ENCODE measurements at places on chromosomes 2 and 18.
A peak's percentile ranks its signal among the peaks of the same experiment; 100 is the strongest.

GRCh38 chr2:46318579-46319460 lies 21.6 kb downstream of the EPAS1 start:
- DNase-seq = no peak

- no peak for DNase-seq
Observed at GRCh38 chr18:45004546-45005080, 323.9 kb downstream of the SETBP1 start.

GRCh38 chr2:234679741-234680687 lies 183.1 kb upstream of the ARL4C start:
- DNase-seq = peak; percentile 77

- no peak for DNase-seq
Observed at GRCh38 chr2:145841973-145842372, 1322.1 kb upstream of the ZEB2 start.

DNA sequence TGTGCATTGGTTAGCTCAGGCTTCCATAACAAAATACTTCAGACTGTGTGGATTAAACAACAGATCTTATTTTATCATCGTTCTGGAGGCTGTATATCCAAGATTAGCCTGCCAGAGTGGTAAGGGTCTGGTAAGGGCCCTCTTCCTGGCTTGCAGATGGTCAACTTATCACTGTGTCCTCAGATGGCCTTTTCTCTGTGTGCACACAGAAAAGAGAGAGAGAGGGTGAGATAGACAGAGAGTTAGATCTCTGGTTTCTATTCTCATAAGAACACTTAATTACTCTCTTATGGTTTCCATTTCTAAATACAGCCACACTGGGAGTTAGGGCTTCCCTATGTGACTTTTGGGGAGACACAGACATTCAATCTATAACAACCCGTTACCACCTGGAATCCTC lies 1003.5 kb downstream of the TSN start:
- DNase-seq = no peak

GRCh38 chr2:201357221-201357620 lies at the start of gene FLACC1:
FLACC1 (minus strand) TSS chr2:201357345; CDS start chr2:201351404, 5,941 bp downstream.
- no peak for DNase-seq

DNA sequence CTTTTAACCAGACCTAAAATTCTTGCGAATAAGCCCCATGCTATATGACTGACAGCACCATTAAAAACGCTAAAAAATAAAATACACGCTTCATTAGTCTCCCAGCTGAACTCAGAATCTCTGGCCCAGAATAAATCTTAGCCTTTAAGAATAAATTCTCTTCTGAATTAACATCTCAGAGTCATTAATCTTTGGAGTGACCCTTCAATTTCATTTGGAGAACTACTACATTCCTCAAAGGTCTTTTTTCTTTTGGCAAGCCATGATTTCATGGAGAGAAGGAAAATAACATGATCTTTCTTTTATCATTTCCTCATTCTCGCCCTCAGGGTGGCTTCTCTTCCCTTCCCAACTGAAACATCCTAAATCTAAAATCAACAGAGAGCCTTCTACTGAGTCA lies 259.0 kb downstream of the AFF3 start:
- no peak for DNase-seq

GRCh38 chr18:63963615-63964256 lies 6.1 kb upstream of the SERPINB8 start:
- peak; percentile 33 for DNase-seq

DNA sequence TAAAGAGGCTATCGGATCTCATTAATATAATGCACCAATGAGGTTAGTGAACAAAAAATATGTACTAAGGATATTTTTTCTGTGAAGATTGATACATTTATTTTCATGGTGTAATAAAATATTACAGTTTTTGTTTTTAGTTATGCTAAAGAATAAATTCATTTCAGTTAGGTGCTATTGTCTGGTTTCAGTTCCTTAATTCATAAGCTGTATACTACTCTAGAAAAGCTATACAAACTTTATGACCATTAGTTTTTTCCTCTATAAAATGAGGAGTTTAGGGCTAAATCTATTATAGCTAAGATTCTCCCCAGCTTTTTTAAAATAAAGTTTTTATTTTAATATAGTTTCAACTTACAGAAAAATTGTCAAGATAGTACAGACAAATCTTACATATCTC lies 1311.7 kb upstream of the NXPH2 start:
- no peak for DNase-seq

DNA sequence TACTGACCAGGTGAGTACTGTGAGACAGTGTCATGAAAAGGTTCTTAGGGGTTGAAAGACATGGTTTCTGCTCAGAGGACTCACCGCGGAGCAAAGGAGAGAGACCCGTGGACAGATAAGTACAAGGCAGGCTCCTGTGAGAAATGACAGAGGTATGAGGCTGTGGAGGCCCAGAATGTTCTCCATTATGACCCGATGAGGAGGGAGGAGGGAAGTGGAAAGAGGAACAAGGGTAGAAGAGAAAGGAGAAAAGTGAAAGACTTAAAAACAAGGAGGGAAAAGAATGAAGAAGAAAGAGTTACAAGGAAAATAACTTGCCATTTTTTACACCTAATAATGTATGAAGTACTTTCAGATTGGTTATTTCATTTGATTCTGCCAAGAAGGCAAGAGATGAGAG lies 29.8 kb downstream of the MAPRE3 start:
- DNase-seq = no peak

DNA sequence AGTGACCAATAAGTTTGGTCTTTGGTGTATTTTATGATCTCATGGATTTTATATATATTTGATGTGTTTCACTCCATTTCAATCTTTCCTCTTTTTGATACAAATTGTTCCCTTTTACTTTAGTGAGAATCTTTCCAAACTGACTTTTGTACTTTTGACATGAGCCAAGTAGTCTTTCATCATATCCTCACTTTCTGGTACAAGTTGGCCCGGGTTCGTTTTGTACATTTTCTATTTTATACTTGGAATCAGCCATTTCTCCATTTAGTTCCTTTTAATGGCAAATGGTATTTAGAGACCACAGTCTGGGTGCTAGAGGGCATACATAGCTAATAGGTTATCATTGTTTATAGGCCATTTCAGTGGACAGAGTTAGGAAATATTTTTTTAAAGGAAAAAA lies 147.9 kb upstream of the MYO3B start:
- no peak for DNase-seq

DNA sequence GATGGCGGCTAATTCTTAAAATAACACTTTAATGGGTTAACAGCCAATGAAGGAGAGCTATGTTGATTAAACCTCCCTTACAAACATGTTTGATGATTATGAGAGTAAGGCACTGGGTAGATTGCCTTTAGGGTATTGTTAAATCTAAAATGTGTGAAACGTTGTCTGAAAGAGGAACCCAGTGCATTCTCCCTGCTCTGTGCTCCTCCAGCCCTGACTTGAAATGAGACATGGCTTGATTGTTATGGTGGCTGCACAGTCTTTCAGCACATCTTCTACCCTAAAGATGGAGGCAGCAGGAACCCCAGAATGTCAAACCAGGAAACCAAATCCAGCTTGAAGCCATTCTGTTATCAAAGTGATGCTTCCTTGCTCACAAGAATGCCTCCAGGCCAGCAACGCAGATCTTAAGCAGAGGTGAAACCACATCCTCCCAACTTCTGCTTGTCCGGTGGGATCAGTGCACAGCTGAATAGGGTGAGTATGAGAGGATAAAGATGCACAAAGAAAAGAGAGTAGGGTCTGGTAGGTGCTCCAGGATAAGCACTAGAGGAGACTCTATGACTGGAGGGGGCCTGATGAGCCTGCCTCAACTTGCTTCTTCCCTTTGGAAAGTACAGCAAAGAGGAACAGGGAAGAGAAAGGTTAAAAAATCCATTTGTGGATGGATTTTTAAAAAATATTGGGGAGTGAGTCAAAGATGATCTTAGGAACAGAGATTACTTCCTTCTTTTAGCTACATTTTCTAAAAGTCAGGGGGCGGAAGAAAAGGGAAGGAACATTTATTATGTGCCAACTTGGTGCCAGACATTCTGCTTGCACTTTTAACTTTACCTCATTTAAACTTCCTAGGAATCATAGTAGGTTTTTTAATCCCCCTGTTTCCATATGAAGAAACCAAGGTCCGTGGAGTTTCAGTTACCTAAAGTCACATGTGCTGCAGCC lies 523.0 kb downstream of the TXNL1 start:
- DNase-seq = no peak

DNA sequence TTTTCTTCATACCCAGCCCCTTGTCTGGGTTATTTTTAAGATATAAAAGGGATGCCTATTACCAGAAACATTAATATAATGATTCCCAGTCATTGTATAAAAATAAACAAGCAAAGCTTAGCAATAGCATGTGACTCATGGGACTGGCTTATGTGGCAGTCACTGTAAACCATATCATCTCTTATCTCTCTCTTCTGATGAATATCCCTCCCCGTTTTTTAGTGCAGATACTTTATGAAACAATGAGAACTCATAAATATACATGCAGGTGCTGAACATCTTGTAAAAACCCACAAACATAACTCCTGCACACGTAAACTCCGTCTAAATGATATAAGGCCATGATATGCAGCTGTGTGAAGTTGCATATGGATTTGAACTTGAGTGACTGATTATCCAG lies 154.9 kb downstream of the MGAT5 start:
- DNase-seq = no peak

DNA sequence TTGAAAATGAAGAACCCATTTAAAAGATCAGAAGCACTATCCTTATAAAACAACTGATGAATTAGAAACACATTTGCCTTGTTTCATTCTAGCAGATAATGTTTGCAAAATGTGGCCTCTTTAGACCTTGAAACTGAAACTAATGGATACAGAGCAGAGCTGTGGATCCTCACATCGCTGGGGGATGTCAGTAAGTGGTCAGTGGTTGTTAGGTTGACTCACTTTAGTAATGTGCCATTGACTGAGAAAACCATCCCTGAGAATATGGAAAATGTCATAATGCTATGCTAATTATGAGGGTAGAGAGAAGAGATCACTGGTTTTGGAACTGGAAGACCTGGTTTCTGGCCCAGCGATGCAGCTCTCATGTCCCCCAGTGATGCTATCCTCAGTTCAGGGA lies 176.7 kb downstream of the MYO1B start:
- no peak for DNase-seq

DNA sequence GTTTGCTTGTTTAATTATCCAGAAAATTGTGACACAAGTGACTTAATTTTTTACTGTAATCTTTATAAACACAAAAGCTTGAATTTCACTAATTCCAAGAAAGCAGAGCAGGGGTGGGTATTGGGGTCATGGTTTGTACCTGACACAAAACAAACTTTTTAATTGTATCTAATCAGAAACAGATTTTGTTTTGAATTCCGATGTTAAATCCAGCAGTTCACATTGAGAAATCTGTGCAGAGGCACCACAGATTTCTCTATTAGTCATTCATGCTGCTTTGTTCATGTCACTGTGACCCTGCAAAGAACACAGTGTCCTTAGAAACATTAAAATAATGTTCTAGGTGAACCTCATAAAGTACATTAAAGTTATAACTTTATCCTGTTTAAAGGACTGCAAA lies 443.4 kb downstream of the NYAP2 start:
- no peak for DNase-seq

- no peak for DNase-seq
Observed at GRCh38 chr2:185208261-185208660, 530.3 kb upstream of the FSIP2 start.

DNA sequence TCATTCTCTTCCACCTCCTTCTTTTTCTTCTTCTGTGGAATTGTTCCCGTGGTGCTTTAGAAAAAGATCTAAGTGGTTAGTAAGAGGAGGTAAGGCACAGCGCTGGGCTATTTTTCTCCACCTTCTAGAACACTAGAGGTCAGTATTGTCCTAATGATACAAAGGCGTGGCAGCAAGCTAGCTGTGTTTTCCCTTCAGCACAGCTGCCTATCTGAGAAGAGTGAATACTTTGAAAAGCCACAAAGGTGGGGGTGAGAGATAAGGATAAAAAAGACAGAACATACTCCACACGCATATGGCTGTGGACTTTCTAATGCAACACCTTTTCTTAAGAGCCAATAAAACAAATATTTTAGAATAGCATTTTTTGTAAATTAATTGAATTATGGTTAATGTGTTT lies 2.1 kb downstream of the CNTNAP5 start:
- no peak for DNase-seq

- no peak for DNase-seq
Observed at GRCh38 chr2:179226203-179226960, 38.2 kb downstream of the SESTD1 start.

GRCh38 chr2:32166115-32166574 lies 481 bp downstream of the SLC30A6 start:
- DNase-seq = no peak

GRCh38 chr2:239695728-239696240 lies 295.0 kb upstream of the HDAC4 start:
- DNase-seq = no peak

- DNase-seq = no peak
Observed at GRCh38 chr2:170404846-170405245, 226.9 kb downstream of the MYO3B start.

GRCh38 chr18:78814766-78815165 lies 164.9 kb upstream of the SALL3 start:
- no peak for DNase-seq

DNA sequence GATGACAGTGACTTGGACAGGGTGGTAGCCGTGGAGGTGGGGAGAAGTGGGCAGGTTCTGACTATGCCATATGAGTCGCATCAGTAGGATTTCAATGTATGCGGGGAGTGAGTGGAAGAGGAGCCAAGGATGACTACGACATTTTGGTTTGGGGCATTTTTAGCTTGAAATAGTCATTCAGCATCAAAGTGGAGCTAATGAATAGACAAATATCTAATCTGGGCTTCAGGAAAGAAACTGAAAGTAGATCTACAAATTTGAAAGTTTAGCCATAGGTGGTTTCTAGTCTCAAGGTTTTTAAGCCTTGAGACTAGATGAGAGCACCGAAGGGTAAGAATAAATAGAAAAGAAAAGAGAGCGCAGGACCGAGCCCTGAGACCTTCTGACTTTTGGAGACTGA lies 58.3 kb downstream of the FEZ2 start:
- no peak for DNase-seq

GRCh38 chr2:165253178-165253577 lies 14.0 kb downstream of the SCN2A start:
- DNase-seq = no peak

- no peak for DNase-seq
Observed at GRCh38 chr2:205995260-205995659, 90.7 kb downstream of the INO80D start.

DNA sequence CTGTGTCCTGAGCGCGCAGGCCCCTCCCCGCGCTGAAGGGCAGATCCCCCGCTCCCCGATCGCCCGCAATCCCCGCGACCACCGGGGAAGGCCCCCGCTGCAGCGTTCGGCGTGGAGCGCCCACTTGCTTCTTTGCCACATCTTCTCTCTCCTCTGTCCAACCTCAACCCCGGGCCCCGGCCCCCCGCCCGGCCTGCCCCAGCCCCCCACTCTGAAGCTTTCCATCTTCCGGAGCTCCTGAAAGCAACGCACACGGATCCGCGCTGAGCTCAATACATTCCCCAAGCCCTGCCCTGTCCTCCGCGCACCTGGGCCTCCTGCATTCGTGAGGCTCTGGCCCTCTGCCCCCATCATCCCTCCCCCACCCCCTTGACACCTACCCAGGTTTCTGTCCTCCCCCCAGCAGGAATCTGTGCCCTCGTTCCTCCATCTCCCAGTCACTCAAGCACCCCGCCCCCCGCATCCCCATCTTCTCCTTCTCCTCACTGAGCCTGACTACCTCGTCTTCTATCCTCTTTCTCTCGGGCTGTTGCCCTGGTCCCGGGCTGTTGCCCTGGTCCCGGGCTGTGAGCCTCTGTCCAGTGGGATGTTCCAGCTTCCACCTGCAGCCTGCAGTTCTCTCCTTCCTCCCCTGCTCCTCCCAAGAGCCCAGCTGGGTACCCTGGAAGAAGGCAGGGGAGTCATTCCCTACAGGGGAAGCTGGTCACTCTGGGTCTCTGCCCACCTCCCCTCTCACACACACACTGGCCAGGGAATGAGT lies 7.8 kb downstream of the SPEG start:
- no peak for DNase-seq

GRCh38 chr2:39718483-39718882 lies 52.8 kb downstream of the TMEM178A start:
- no peak for DNase-seq

Data from pulmonary artery endothelial cell (primary cell).